ENCODE measurements at places on chromosomes 2 and 18.

GRCh38 chr2:105381101-105381668 lies 17.7 kb downstream of the FHL2 start:
- DNase-seq = no peak

GRCh38 chr2:8550481-8550880 lies 131.4 kb upstream of the ID2 start:
- no peak for DNase-seq

GRCh38 chr2:32135409-32135808 lies 30.3 kb upstream of the SLC30A6 start:
- no peak for DNase-seq

DNA sequence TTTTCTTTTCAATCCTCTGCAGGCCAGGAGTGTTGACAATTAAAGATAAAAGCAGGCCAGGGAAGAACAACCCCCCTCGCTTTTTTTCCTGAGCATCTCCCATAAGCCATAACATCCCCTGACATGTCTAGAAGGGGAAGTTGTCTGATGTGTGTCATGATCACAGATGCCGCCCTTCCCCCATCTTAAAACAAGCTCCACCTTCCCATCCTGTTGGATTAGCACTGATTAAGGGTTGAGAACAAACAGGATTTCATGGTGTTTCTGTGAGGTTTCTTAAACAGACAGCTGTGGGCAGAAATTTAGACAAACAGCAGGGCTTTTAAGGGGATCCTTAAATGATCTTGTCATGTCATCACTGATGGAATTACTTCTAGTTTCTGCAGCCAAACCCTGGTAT lies 59.4 kb upstream of the UPP2 start:
- no peak for DNase-seq

GRCh38 chr18:79770501-79770815 lies 27.3 kb upstream of the KCNG2 start:
- no peak for DNase-seq

DNA sequence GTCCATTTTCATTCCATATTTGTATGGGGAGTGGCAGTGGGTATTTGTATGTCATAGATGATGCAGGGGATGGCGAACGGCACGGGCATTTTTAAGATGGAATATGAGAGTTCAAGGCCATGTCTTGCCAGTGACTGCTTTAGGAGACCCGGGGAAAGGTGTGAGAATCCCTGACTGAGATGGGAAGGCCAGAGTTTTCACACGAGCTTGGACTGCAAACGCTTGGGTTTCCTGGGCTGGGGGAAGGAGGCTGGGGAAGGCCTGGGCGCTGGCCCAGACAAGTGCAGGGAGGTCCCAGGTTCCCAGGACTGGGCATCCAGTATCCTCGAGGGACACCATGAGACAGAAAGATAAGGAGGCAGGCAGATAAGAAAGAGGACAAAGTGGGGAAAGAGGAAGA lies 35.2 kb downstream of the CNGA3 start:
- DNase-seq = no peak

DNA sequence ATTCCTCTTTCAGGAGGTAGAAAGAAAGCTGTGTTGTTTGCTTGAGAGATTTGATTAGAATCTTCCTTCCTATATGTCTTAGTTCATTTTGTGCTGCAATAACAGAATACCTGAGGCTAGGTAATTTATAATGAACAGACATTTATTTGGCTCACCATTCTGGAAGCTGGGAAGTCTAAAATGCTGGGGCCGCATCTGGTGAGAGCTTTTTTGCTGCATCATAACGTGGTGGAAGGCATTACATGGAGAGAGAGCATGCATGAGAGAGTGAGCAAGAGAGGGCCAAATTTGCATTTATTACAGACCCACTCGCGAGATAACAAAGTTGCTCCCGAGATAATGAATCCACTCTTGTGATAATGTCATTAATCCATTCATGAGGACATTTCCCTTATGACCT lies 34.4 kb downstream of the APLF start:
- DNase-seq = no peak

DNA sequence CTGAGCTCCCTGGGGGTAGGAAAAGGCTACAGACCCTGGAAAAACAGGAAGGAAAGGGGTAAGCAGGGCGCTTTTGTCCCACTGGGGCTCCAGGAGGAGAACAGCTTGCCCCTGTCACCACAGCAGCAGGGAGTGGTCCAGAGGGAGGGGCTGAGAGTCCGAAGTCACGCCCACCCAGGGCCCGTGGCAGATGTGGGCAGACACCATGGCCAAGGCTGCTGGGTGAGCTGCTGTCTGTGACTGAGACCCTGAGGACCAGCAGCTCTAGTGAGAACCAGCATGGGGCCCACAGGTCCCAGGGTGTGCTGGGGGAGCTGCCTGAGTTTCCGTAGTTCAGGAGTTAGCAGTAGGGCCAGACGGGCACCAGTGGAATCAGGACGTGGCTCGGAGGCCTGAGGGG lies 162.0 kb downstream of the SPP2 start:
- no peak for DNase-seq

GRCh38 chr2:98576666-98577312 lies 31.5 kb downstream of the COA5 start:
- no peak for DNase-seq

DNA sequence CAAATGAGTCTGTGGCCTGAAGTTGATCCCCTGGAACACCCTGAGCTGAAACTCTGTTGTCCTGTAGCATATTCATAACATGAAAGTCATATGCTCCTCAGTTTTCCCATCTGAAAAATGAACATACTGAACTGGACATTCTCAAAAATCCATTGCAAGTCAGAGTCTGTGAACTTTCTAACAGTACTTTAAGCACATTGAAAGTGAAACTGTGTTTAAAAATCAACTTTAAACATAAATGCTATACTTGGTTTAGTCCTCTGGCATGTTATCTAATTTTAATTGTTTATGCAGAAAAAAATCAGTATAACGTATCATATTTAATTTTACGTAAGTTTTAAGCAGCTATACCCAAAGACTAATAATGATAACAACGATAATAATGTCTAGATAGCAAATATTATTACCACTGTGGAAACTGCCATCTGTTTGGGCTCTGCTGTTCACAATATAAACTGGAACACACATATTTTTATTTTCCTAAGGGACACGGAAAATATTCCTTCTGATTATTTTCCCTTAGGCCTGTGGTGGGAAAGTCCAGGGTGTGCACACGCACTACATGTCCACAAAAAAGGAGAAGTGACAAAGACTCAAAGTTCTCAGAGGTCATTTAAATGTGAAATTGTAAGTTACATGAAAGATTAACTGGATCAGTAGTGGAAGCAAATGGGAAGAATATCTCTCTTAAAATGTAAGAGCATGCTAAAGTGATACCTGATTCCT lies 56.1 kb upstream of the TTN start:
- DNase-seq = no peak
